Astrocyte of the spinal cord (primary cell): ENCODE measurements at places on chromosomes 7 and 10.

GRCh38 chr7:158811461-158811860 lies 17.8 kb downstream of the ESYT2 start:
- DNase-seq: peak; percentile 78

GRCh38 chr10:99528494-99529441 lies 4.0 kb upstream of the NKX2-3 start:
- DNase-seq: peak; percentile 48

DNA sequence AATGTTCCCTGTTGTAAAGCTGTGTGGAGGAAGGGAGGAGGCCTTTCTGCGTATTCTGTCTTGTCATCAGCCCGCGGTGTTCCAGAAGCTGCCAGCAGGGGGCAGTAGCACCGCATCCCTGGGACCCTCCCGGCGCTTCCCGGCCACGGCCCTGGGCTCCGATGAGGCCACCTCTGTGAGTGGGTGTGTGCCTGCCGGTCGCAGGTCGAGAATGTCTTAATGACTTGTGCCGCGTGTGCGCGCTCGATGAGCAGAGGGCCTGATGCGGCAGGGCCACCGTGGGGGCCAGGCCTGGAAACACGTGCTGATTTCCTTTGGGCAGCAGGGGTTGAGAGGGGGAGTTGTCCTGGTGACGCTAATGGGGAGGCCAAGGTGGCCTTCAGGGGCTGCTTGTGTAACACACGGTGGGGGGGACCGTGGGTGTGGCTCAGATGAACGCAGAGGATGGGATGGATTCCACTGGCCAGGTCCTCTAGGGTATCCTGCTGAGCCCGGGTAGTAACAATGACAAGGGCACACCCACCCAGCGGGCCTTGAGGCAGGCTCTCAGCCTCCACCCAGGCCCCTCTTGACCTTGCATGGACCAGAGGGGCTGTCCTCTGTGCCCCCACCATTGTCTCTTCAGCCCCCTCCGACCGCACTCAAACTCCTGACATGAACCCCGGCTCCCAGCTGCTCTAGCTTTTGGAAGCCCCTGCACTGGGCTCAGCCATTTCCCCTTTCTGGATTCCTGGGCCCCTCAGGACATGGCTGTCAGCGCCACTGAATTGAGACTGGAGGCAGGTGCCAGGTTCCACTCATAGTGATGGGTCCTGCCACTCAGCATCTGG lies 135.9 kb upstream of the PODXL start:
- peak; percentile 25 for DNase-seq

DNA sequence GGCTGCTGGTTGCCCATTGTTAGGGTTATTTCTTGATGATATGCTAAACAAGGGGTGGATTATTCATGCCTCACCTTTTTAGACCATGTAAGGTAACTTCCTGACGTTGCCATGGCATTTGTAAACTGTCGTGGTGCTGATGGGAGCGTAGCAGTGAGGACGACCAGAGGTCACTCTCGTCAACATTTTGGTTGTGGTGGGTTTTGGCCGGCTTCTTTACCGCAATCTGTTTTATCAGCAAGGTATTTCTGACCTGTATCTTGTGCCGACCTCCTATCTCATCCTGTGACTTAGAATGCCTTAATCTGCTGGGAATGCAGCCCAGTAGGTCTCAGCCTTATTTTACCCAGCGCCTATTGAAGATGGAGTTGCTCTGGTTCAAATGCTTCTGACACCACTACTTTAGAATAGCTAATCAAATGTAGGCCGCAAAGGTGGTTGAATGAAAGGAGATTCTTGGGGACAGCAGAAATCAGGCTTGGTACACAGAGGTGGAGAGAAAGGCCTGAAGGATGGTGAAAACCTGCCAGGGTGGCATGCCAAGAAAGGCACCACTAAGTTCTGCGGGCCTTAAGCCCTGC lies 17.9 kb upstream of the SMO start:
- no peak for DNase-seq

DNA sequence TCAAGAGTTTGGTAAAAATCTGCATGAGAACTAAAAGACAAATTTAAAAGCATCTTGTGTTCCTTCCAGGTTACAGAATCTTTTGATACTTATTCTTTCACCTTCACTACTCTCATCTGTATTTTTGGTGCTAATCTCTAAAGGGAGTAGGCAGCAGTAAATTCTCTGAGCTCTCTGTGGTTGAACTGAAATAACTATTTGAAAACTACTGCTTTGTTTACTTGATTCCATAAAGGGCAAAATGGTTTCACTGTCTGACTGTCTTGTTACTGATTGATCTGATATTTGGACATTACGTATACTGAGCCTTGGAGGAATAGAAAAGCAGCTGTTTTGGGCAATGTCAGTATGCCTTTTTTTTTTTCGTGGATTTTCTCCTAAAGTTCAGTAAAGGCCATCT lies 103.3 kb downstream of the CHRM2 start:
- DNase-seq: no peak

DNA sequence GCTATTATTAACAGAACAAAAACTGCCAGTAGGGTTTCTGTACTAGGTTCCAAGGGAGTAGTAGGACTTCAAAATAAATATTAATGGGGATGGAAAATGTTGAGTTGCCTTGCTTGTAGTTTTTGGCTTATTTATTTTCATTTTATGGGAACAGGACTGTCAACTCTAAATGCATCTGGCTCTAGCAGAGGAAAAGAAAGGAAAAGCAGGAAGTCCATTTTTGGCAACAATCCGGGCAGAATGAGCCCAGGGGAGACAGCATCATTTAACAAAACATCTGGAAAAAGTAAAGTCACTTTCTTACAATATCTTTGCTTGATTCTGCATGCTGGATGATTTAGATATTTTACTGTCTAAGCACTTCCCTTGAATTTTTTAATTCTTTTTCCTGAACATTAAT lies 69.4 kb downstream of the NOC3L start:
- DNase-seq: peak; percentile 37

- DNase-seq: peak; percentile 43
Observed at GRCh38 chr7:31938650-31939049, 131.6 kb downstream of the PDE1C start.

DNA sequence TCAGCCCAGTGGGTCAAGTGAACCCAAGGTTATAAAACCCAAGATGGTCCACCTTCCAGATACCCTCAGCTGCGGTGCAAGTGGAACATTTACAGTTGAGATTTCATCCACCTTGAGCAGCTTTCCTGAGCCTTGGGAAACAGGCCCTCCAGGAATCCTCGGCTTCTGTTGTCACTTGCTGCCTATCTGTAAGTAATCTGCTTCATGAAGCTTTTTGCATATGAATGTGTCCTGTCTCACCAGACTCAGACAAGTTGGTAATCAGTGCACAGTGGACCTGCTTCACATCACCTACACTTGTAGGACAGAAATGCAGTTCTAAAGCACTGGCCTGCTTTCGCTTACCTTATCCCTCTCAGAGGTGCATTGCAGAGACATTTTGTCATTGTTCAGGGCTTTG lies 80.3 kb downstream of the FAM185A start:
- DNase-seq: no peak

- DNase-seq: no peak
Observed at GRCh38 chr7:144534655-144535395, 131.3 kb upstream of the NOBOX start.

GRCh38 chr10:119201233-119201632 lies 6.1 kb upstream of the GRK5 start:
- DNase-seq: no peak

GRCh38 chr7:118626739-118627138 lies 402.2 kb downstream of the ANKRD7 start:
- no peak for DNase-seq

GRCh38 chr7:137932881-137933269 lies 69.0 kb downstream of the CREB3L2 start:
- peak; percentile 50 for DNase-seq

GRCh38 chr10:33817605-33818004 lies 483.1 kb upstream of the NRP1 start:
- DNase-seq: no peak

GRCh38 chr7:101669307-101669706 lies 40.2 kb upstream of the MYL10 start:
- DNase-seq: no peak

DNA sequence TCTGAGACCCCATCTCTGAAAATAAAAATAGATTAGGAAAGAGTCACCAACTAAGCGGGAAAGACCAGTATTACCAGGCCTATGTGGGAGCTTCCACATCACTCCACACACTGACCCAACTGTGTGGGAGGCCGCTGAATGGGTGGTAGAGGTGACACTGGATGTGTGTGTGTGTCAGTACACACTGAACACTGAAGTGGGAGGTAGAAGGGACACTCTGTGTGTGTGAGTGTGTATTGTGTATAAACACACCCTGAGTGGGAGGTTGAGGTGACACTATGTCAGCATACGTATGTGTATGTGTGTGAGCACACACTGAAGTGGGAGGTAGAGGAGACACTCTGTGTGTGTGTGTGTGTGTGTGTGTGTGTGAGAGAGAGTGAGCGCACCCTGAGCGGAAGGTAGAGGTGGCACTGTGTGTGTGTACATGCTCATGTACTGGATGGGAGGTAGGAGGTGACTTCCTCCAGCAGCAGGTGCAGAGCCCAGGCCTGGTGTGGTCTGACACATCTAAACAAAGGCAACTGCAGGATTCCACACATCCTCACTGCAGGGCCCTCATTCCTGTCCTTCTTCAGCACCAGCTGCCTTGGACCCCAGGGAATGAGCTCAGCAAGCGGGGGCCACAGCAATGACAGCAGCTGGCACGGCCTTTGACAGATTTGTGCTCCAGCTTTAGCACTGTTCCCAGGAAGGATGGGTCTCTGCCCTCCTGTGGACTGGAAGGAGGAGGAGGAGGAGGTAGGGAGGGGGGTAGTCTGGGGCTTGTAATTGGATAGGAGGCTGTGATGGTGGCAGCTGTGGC lies 26.5 kb upstream of the RBM20 start:
- DNase-seq: no peak
